ENCODE measurements at places on chromosomes 1 and 21.

GRCh38 chr1:208615371-208615770 is 371.2 kb upstream of the PLXNA2 start:
- no peak for DNase-seq

DNA sequence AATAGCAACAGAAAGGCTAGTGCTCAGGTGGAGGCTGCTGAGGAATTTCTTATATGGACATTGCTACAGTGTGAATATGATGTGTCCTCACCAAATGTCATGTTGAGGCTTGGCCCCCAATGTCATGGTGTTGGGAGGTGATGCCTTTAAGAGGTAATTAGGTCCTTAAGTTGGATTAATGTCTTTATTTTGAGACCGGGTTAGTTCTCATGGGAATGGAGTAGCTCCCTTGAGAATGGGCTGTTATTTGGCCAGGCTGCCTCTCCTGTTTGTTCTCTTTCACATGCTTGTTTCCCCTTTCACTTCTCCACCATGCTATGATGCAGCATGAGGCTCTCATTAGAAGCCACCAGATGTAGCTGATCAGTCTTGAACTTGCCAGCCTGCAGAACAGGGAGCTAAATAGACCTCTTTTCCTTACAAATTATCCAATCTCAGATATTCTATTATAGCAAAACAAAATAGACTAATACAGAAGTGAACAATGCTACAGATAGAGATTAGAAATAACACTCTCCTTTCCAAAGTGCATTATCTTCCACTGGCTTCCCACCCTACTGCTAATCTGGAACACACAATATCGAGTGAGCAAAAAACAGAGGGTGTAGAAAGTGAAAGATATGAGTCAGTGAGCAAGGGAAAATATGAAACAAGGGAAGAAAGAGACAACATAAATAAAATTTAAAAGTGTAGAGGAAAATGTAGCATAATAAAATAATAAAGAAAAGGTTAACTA is 160.2 kb downstream of the NTMT2 start:
- DNase-seq: no peak

- no peak for DNase-seq
These were observed 12.4 kb downstream of the ANGEL2 start for GRCh38 chr1:213003256-213003655.

- DNase-seq: no peak
These were observed 155.3 kb downstream of the HHIPL2 start for GRCh38 chr1:222392556-222392955.

DNA sequence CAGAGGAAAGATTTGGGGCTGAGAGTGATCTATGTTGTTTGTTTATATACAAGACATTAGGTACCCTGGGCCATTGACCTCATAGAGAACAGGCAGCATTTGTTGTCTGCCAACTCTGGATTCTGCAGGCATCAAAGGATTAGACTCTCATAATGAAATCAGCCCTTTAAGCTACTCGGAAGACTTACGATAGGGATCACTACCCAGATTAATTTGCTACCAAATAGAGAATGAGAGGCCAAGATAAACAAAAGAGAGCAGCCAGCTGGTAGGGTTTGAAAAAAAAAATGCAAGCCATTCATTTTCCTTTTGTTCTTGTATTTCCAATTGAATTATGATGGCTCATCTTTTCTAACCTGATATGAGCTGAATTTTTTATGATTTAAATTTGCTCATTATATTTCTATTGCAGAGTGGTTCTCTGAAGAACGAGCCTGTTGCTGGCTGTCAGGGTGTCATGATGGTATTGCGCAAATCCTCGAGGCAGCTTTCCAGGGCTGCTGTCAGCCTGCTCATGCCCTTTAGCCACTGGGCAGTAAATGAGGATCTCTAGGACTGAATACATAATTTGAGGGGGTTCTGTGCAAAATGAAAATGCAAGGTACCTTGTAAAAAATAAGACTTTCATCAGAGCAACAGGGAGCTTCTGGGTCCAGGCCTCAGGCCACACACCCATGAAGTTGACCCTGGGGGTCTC is 116.4 kb upstream of the KCNJ15 start:
- no peak for DNase-seq

DNA sequence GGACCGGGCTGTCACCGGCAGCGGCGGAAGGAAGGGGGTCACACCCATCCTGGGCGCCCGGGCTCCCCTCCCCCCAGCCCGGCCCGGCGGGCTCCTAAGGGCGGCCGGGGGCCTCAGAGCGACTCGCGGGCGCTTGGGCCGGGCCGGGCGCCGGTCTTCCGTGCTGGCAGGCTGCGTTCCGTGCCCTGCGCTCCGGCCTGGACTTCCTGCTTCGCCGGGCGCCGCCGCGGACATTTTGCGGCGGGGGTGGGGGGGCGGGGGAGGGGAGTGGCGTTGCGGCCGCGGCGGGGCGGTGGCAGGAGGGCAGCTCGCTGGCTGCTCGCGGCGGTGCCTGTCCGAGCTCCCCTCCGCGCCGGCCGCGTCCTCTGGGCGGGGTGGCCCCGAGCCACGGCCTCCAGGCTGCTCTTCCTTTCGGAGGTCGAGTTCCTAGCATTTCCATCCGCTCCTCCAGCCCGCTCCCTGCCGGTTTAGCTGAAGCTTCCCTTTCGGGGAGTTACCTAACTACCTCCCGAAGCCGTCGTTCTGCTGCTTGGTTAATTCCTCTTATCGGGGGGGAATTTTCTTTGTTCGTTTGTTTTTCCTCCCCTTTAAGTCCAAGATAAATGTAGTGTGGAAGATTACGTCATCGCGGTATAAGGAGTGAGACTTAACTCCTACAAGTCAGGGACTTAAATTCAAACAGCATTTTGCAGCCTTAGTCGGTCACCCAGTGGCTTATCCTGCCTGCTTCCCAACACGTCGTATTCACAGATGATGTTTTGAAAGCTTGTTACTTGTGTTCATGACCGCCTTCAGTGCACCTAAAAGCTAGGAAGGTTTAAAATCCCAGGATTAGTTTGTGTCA is 730 bp downstream of the CDC42 start:
- no peak for DNase-seq

- no peak for DNase-seq
These were observed 74.6 kb downstream of the USP25 start for GRCh38 chr21:15804247-15805005.

DNA sequence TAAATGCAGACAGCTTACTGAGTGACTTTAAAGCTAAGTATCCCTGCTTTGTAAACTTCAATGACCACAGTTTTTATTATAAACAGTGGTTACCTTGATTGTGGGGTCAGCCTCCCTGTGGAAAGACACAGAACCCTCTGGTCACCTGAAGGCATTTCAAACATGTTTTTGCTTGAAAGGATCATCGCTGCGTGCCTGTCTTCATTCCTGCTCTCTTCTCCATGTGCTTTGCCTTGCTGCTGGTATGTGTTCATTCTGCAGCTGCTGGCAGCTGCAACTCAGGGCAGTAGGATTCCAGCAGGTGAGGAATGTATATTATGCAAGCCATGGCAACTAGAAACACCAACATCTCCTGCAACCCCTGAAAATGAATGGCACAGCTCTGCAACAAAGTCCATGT is 81.0 kb upstream of the VAV3 start:
- DNase-seq: no peak

DNA sequence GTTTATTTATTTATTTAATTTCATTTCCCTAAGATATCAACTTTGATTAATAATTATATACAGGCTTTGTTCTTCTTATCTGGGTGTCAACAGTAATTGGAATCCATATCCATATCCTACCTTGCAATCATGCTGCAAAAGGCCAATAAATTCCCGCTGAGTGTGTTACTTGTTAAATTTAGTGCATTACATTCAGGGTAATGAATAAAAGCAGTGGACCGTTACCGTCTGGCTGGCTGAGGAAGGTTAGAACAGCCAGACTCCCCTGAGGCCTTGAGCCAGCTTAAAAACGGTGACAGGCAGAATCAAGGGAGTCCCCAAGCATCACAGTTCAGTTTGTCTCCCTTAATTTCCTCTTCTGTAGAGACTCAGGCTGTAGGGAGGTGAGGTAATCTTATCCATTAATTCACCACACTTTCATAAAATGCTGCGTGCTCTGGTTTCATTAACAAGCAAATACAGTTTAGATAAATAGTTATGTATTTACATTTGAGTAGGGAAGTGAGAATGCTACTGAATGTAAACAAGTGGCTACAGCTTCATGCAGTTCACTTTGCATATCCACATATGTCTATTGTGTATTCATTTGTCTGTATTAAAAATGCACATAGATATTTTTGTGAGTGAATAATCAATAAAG is 888.2 kb upstream of the CXADR start:
- peak; percentile 9 for DNase-seq

- no peak for DNase-seq
These were observed 33.2 kb upstream of the RUNX3 start for GRCh38 chr1:24963099-24963872.

- DNase-seq: no peak
These were observed 10.4 kb downstream of the C1orf226 start for GRCh38 chr1:162391790-162392563.

GRCh38 chr1:229432905-229433304 is 989 bp downstream of the ACTA1 start:
- no peak for DNase-seq

GRCh38 chr1:8516793-8517556 is 199.1 kb downstream of the SLC45A1 start:
- peak; percentile 18 for DNase-seq

DNA sequence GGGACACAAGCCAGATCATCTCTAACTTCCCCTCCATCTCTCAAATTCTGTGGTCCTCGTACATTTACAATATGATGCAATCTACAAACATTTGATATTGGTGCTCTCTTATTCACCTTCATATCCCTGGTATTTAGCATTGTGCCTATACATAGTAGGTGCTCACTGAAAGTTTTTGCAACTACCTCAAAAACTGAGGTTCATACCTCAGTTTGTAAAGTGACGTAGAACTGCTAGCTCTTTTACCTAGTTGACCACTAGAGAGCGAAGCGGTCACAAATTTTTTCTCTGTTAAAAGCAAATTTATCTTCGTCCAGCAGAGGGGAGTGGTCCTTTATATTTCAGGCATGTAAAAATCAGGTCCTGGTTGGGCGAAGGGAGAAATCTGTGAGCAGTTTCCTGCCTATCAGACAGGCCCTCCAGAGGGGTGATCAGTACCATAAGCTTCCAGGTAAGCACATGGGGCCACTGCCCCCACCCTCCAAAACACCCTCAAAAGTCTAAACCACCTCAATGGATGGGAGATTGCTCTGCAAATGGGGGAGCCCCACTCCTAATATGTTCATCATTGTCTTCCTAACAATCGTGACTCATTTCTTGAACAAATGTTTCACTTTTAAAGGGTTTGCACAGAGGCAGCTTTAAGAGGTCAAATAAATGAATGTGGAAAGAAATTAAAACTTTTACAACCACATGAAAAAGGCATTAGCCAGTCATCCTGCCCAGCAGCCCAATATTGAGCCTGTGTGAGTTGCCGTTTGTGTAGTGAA is 10.6 kb upstream of the HLCS start:
- DNase-seq: peak; percentile 14

DNA sequence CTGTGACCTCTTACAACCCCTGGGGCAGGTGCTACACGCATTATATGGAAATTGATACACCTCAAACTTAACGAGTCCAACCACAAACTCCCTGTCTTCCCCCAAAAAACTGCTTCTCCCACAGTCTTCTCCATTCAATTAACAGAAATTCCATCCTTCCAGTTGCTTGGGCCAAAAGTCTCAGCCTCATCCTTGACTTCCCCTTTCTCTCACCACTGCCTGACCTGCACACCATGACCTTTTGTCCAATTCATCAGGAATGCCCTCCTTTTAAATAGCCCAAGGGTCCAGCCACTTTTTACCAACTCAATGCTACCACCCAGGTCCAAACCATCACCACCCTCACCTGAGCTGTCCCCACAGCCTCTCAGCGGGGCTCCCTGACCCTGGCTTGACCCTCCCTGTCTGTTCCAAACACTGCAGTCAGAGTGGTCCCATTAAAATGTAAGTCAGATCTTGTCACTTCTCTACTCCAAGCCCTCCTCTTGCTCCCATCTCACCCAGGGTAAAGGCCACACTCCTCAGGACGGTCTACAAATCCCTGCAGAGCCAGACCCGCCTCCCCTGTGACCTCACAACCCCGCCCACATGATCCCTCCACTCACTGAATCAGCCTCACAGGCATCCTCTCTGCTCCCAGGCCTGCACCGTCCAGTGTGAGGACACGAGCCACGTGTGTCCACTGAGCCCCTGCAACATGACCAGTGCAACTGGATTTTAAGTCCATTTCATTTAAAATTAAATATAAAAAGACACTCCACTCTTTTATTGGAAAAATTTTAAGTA is 18.5 kb downstream of the KCNN3 start:
- no peak for DNase-seq

DNA sequence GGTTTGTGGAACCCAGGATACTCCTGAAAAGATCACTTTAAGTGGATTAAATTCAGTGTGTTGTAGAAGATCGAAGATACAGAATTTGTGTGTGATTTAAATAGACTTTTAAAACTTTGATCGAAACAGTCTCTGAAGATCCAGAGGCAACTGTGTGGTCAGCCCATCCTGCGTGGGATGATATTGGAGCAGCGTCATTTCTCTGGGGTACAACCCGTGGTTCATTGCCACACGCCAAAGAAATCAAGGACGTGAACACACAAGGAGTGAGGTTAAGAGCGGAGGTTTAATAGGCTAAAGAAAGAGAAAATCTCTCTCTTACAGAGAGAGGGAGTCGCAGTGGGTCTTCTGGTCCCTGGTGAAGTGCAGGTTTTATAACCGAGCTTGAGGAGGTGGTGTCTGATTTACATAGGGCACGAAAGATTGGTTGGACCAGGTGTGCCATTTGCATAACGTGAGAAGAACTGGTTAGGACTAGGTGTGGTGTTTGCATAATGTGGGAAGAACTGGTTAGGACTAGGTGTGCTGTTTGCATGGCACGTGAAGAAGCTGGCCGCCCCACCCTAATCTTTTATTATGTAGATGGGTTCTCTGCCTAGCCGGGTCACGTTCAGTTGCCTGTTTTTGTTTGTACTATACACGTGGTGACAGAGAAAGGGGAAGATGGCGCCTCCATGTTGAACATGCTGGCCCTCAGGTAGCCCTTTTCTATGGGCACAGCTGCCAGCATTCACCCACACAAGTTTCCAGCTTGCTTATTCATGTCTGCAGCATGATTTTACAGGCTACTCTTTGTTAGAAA is 82.3 kb downstream of the ADSS2 start:
- no peak for DNase-seq

DNA sequence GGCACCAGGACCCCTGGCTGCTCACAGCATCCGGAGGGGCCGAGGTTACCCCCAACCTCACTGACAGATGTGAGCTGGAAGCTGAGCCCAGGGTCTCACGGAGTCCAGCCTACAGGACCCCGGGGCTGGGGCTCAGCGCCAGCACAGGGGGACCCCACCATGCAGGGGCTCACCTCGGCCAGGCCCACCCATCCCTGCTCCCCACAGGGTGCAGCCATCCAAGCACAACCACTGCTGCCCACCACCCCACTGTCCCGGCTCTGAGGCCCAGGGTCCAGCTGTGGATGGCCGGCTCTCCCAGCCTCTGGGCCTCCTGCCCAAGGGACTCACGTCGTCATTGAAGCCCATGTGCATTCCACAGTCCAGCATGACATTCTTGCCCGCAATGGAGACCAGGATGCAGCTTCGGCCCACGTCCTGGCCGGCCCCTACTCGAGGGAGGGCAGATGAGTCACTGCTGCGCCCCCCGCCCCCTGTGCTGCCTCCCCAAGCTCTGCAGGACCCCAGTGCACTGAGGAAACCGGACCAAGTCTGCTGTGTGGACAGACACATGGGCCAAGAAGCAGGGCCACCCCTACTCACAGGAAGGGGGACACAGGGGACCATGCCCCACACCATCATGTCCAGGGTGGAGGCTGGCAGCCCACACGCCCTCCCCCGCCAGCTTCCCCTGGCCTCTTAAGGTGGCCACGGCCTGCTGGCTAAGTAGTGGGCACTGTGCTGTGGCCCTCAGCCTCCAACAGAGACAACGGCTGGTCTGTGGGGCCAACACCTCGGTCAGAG is 3.6 kb downstream of the INTS11 start:
- no peak for DNase-seq

GRCh38 chr1:172351346-172351745 is 69.1 kb upstream of the C1orf105 start:
- DNase-seq: no peak
